ENCODE measurements at places on chromosomes 4 and X. TPM values are rescaled to one million over a fixed set of nuclear protein-coding genes. Genes with fewer than 3 reads are reported as not detected.

EGF gene
- under 0.01 TPM for total RNA-seq

ADH1A gene
- total RNA-seq: not detected

TCP11X2 gene
- not detected for total RNA-seq

MAB21L2 gene
- total RNA-seq: not detected

EPGN gene
- 0.49 TPM for total RNA-seq
